ENCODE measurements at places on chromosomes 16 and 17.

GRCh38 chr17:80919331-80920311 is 72.0 kb upstream of the CHMP6 start:
- DNase-seq, result no peak

DNA sequence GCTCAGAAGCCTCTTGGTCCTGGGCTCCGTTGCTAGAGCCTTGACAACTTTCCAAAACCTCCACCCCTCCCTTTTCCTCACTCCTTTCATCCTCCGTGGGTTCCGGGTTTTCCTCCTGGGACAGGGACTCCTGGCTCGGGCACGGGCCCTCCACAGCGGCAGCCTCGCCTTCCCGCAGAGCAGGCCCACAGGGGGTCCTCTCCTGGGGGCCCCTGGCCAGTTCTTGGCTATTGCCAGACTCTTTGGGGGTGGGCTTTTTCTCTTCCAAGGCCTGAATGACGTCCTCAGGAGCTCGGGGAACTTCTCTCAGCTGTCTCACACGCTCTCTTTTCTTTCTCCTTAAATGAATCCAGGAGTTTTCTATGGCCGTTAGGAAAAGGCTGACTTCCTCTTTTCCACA is 19.3 kb upstream of the MNT start:
- no peak for DNase-seq

GRCh38 chr16:66190411-66190810 is 176.1 kb upstream of the CDH5 start:
- DNase-seq, result no peak

GRCh38 chr16:29815032-29815721 is 775 bp upstream of the PAGR1 start:
- no peak for DNase-seq

DNA sequence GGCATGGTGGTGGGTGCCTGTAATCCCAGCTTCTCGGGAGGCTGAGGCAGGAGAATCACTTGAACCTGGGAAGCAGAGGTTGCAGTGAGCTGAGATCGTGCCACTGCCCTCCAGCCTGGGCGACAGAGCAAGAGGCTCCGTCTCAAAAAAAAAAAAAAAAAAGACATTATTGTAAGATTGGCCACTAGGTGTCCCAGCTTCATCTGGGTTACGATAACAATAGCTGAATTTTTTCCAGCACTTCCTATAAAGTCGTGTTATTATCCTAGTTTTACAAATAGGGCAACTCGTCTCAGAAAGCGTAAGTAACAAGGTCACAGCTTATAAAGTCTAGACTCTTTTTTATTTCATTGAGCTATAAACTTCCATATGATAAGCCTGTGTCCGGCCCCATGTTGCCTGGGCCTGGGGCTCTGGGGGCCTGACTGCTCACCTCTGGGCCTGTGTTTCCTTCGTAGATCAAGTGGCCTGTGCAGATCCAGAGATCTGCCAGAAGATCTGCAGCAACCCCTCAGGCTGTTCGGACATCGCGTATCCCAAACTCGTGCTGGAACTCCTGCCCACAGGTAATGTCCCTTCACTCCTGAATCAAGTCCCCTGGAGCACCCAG is 60.5 kb downstream of the SLC5A11 start:
- DNase-seq, result no peak

- no peak for DNase-seq
These were observed 373.2 kb downstream of the NPIPA8 start for GRCh38 chr16:17963185-17963836.

DNA sequence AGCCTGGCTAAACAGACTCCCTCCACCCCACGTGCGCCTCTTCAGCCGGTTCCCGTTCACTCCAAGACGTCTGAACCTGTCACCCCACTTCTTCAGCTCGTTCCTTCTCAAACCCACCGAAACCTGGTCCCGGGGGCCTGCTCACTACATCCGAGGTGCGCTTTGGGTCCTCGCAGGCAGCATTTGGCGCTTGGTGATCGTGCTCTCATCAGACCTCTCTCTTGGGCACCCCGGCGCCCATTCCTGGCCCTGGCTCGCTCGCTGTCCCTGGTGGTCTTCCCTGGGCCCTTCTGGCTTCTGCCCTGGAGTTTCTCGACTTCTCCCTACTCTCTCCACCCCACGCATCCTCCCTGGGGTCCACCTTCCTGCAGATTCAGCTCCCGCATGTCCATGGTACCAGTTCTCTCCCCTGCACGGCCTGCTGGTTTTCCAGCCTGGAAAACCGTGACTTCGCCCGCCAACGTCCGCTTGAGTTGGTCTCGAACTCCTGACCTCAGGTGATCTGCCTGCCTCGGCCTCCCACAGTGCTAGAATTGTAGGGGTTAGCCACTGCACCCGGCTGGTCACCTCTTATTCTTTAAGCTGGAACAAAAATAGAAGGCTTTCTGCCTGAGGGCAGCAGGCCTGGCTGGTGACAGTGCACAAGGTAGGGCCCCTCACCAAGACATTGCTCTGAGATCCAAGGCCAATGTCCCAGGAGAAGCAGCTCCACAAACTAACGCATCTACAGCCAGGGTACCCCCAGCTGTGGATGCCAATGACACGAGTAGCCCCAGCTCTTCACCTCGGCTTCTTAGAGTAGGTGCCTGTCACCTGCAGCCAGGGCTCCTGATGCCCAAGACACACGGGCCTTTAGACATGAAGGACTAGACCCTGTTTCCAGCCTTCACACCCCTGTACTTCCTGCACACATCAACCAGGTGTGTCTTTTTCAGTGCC is 1.1 kb upstream of the MEAK7 start:
- no peak for DNase-seq

GRCh38 chr16:69166221-69166833 is 20.6 kb upstream of the SNTB2 start:
- no peak for DNase-seq

GRCh38 chr16:89712274-89712781 is 8.4 kb downstream of the VPS9D1 start:
- DNase-seq, result no peak

DNA sequence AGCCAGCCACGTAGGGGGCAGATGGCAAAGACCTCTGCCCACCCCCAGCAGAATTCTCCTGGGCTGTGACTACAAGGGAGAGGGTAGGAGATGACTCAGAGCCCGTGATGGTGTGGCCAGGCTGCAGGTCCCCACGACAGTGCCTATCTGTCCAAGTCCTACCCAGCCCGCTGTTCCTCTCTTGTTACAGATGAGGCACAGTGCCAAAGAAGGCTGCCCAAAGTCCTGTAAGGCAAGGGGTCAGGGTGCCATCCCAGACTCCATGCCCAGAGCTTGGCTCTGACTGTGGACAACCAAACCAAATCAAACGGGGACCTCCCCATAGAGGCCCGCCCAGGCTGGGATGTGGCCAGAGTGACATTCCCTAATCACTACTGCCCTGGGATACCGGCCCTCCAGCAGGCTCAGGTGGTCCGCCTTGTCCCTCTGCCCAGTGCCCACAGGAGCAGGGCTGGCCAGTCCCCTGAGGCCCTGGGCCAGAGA is 12.6 kb upstream of the BCAR1 start:
- DNase-seq, result no peak

DNA sequence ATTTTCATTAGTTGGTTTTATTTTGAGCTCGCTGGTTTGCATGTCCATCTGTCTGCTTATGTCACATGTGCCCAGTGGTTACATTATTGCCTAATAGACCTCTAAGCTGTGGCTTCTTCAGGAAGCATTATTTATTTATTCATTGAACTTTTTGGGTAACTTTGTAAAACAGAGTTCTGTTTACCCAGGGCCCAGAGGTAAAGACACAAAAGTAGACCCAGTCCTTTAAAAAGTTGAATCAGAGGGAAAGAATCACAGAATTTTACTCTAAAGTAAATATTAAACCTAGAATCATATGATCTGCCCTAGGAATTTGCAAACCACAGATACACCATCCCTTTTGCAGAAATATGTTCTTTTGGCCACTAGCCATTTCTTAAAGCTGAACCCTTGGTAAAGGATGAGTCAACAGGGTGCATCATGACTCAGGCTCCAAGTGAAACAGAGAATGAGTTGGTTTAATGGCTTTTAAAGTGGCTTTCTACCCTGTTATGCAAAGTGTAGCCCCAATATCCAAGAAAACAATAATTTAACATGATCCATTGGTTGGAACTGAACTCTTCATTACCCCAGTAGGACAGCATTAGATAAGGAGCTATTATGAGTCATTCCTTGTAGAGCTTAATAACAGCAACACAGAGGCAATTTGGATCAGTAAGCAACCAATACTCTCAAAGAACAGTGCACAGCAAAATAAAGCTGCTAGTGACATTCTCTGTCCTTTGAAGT is 236.3 kb downstream of the KCNJ2 start:
- peak; percentile 91 for DNase-seq

DNA sequence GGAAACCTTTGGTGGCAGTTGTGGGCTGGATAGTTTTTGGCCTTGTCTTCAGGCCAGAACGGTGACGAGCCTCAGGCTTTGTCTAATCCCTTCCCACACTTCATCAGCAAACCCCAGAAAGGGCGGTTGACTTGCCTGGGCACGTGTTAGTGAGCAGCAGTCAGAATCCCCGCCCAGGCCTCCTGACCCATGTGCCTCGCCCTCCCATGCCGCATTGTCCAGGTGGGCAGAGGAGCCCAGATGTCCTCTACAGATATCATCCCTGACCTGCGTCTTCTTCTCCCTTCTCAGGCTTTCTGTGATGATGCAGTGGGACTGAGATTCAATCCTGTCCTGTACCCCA is 82.5 kb downstream of the OR1D5 start:
- DNase-seq, result no peak

GRCh38 chr16:3789375-3790099 is 72.2 kb upstream of the TRAP1 start:
- no peak for DNase-seq

- peak; percentile 48 for DNase-seq
These were observed 28.4 kb upstream of the NPTX1 start for GRCh38 chr17:80504686-80505413.

- no peak for DNase-seq
These were observed 23.6 kb downstream of the USP6 start for GRCh38 chr17:5139458-5139732.

GRCh38 chr17:61310590-61310989 is 89.1 kb upstream of the TBX2 start:
- DNase-seq, result no peak

GRCh38 chr17:77746896-77747554 is 211.5 kb upstream of the TNRC6C start:
- DNase-seq, result no peak

- no peak for DNase-seq
These were observed 161.4 kb downstream of the SDK2 start for GRCh38 chr17:73482894-73483293.

GRCh38 chr17:79545251-79546005 is 65.4 kb downstream of the RBFOX3 start:
- DNase-seq, result no peak

DNA sequence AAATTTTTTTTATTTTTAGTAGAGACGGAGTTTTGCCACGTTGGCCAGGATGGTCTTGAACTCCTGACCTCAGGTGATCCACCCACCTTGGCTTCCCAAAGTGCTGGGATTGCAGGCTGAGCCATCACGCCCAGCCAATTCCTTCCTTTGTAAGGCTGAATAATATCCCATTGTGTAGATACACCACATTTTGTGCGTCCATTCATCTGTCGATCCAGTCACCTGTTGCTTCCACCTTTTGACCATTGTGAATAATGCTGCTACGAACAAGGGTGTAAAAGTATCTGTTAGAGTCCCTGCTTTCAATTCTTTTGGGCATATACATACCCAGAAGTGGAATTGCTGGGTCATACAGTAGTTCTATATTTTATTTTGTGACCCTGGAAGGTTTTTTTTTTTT is 15.3 kb downstream of the TRPV2 start:
- DNase-seq, result no peak

- DNase-seq, result no peak
These were observed 9.4 kb downstream of the THRA start for GRCh38 chr17:40072040-40072734.

DNA sequence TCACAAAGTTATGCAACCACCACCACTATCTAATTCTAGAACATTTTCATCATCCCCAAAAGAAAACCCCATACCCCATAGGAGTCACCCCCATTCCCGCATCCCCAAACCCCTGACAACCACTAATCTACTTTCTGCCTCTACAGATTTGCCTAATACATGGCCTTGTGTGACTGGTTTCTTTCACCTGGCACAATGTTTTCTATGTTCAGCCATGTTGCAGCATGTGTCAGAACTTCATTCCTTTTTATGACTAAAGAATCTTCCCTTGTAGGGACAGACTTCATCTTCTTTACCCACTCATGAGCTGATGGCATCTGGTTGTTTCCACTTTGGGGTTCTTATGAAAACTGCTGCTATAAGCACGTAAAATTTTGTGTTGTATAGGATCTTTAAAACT is 34.6 kb downstream of the CYTH1 start:
- no peak for DNase-seq

DNA sequence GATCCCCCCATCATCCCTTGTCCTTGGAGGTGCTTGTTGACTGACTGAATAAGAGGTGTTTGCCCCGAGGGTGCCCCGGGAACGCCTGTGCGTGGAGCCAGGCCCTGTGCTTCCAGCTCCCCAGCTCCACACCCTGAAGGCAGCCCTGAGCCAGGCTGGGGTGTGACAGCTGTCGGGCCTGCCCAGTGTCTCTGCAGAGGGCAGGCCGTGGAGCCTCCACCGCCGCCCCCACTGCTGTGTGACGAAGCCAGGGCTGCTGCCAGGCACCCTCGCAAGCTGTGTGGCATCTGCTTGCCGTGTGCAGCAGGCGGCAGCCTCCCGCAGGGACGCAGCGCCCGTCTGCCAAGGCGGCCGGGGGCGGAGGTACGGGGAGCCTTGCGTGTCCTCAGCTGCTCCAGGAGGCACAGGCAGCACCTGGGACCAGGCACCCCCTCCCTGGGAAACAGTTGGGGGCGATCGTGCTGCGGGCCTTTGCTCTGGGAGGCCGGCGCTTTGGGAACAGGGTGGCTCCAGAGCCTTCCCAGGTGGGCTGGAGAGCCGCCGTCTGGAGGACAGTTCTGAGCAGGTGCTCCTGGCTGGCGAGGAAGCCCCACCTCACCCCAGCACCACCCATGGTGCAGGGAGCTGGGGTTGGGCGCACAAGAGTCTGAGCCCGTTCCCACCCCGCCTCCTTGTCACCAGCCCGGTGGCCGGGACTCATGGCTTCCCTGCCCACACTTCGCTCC is 26.6 kb downstream of the GSE1 start:
- no peak for DNase-seq

DNA sequence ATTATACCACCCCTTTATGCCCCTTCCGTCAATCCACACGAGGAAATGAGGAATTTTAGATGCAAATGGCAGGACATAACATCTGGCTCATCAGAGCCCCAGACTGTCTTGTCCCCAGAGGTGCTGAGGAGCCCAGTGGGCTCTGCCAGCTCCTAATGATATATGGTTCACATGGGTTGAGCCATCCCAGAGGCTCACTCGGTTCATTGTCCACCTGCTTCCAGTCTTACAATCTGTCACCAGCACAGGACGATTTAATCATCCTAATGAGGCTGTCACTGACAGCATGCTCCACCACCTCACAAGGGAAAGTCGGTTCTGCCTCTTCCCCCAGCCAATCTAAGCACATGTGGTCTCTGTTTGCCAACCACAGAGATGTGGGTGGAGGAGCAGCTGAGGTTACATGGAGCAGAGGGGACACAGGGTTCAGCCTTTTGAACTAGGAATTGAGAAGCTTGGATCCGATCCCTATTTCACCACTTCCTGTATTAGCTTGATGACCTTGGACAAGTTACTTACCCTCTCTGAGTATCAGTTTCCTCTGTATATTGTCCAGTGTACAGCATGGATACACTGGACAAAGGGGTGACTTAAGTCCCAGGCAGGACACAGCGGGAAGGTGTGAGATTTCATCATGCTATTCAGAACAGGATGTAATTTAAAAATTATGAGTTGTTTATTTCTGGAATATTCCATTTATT is 27.0 kb upstream of the DHX8 start:
- no peak for DNase-seq
